ENCODE measurements at places on chromosomes 16 and 17. TPM values are rescaled to one million over a fixed set of nuclear protein-coding genes. Genes with fewer than 3 reads are reported as not detected.

- DNase-seq = no peak
- H3K36me3 ChIP-seq = no peaks in the 10 kb centered on the region
- no peaks in the 10 kb centered on the region for H3K4me1 ChIP-seq
- no peak overlapping the region for H3K27ac ChIP-seq
- no peaks in the 10 kb centered on the region for H3K27me3 ChIP-seq
Measured at GRCh38 chr17:51739245-51739886, 419.1 kb downstream of the CA10 start.

DNA sequence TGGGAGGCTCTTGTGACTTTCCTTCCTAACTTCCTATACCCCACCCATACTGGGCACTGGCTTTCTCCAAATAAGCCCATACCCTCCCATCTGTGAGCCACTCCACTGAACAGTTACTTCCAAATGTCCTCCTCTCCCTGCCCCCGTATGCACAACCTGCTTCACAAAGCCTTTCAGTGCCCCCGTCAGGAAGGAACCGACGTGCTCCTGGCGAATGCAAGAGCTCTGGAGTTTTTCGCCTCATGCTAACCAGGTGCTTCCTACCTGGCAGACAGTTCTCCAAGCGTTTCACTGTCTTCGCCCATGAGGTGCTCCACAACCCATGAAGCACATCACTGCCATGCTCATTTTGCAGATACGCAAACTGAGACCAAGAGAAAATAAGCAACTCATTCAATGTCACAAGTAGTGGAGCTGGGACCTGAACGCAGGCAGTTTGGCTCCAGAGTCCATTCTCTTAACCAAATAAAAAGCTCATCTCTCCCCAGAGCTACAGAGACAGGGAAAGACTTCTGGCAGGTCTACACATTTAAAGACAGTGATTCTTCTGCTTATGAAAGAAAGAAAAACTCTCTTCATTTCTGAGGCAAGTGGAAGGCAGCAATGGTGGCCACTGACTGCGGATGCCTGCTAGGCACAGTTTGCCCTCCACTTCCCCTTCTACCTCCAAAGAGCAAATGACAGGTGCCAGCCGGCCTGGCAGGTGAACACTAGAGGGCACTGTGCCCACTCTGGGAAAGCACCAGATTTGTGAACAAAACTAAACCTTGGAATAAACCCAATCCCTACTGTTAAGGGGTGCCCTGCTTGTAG lies 23.8 kb downstream of the SPHK1 start:
- no peaks in the 10 kb centered on the region for H3K36me3 ChIP-seq
- no peak overlapping the region for H3K27ac ChIP-seq
- H3K4me3 ChIP-seq = no peak overlapping the region
- no peak for DNase-seq

- no peaks in the 10 kb centered on the region for H3K27me3 ChIP-seq
- H3K4me1 ChIP-seq = peaks cover 25% of the 10 kb centered on the region
- no peak overlapping the region for H3K27ac ChIP-seq
- no peak for DNase-seq
- H3K4me3 ChIP-seq = no peak overlapping the region
Measured at GRCh38 chr16:1497014-1497598, 3.9 kb downstream of the TELO2 start.

- H3K27ac ChIP-seq = no peak overlapping the region
- no peak overlapping the region for H3K4me3 ChIP-seq
- no peak for DNase-seq
- H3K27me3 ChIP-seq = no peaks in the 10 kb centered on the region
- no peaks in the 10 kb centered on the region for H3K36me3 ChIP-seq
- H3K4me1 ChIP-seq = no peaks in the 10 kb centered on the region
Measured at GRCh38 chr16:55115506-55115905, 184.8 kb downstream of the IRX5 start.

- peak overlapping the region; percentile 62 for H3K4me3 ChIP-seq
- H3K27me3 ChIP-seq = no peaks in the 10 kb centered on the region
Measured at GRCh38 chr16:11257131-11257938, 1.3 kb upstream of the SOCS1 start.

Gene POLR2C
- 127 TPM for total RNA-seq

DNA sequence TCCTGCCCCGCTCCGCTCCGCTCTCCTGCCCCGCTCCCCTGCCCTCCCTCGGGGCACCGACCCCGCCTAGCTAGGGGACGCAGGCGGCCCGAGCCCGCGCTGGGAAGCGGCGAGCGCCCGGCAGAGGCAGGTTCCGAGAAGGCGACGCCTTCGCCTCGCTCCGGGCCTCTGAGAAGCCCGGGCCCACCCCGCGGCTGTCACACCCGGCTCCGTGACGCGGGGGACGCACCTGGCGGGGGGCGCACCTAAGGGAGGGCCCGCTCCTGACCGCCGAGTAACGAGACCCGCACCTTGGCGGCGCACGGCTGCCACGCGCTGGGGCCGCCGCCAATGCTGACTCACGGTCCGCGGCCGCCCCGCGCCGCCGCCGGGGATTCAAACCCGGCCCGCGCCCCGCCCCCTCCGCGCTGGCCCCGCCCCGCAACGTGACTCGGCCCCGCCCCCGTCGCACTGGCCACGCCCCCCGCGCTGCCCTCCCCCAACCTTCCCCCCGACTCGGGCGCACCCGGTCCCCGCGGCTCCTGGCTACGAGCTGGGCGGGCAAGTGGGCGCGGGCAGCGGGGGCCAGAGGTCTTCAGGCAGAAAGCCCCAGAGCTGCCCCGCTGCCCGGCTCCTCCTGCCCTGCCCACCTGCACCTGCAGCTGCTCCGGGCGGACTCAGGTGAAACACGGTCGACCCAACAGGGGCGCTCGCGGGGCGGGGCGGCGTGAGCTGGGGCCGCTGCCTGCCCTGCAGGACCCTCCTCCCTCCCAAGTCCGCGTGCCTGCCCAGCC lies 27.8 kb downstream of the GNPTG start:
- no peaks in the 10 kb centered on the region for H3K27me3 ChIP-seq
- no peak for DNase-seq
- H3K36me3 ChIP-seq = peaks cover 28% of the 10 kb centered on the region
- peaks cover 21% of the 10 kb centered on the region for H3K4me1 ChIP-seq
- peak overlapping the region; percentile 48 for H3K4me3 ChIP-seq
- H3K27ac ChIP-seq = no peak overlapping the region

GRCh38 chr17:79065105-79065670 lies 9.4 kb upstream of the ENGASE start:
- H3K36me3 ChIP-seq = no peaks in the 10 kb centered on the region
- no peaks in the 10 kb centered on the region for H3K4me1 ChIP-seq
- no peak overlapping the region for H3K27ac ChIP-seq
- DNase-seq = no peak

GRCh38 chr17:56319531-56319930 lies 166.3 kb downstream of the ANKFN1 start:
- no peak overlapping the region for H3K4me3 ChIP-seq
- no peaks in the 10 kb centered on the region for H3K27me3 ChIP-seq
- no peak for DNase-seq

DNA sequence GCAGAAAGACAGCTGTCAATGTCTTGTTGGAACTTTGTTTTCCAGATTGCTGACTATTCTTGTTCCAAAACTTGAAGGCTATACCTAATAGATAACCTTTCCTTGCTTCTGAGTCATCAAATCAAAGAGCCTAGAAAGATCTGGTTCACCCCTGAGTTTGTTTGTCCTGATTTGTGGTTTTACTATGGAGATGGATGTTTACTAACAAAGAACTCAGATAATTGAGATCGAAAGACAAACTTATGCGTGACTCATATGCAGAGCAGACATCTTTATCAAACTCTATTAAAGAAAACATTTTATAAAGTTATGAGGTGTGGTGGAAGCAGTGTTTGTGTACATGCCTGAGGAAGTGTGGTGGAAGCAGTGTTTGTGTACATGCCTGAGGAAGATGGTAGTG lies 311.1 kb upstream of the TBX2 start:
- H3K27me3 ChIP-seq = no peaks in the 10 kb centered on the region
- DNase-seq = no peak
- no peaks in the 10 kb centered on the region for H3K36me3 ChIP-seq
